ENCODE measurements at places on chromosomes 4 and X. TPM values are rescaled to one million over a fixed set of nuclear protein-coding genes. Genes with fewer than 3 reads are reported as not detected.

DNA sequence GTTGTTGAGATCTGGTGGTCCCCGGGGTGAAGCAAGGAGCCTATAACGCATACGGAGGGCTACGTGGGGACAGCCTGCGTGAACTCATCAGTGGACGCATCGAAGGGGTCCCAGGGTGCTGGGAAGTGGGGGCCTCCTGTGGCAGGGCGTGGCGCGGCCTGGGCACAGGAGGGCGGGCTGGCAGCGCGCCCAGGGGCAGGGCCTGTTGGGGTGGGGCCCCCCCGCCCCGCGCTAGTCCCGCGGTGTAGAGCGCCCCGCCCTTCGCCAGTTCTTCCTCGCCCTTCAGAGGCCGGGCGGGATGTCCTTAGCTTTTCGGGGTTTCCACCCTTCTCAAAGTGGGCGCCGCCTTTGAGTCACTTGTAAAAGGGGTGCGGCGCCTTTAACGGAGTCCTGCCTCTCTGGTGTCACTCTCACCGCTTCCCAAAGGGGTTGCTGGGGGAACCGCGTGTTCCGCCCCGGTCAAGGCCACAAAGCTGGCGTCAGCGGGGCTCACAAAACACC is 632 bp downstream of the PLP2 start:
- DNase-seq, result peak; percentile 89
- no peaks in the 10 kb centered on the region for H3K27me3 ChIP-seq
- peak overlapping the region; percentile 91 for H3K27ac ChIP-seq
- peaks cover 26% of the 10 kb centered on the region for H3K36me3 ChIP-seq
- peaks cover 24% of the 10 kb centered on the region for H3K4me1 ChIP-seq
- H3K4me3 ChIP-seq, result peak overlapping the region; percentile 90

DNA sequence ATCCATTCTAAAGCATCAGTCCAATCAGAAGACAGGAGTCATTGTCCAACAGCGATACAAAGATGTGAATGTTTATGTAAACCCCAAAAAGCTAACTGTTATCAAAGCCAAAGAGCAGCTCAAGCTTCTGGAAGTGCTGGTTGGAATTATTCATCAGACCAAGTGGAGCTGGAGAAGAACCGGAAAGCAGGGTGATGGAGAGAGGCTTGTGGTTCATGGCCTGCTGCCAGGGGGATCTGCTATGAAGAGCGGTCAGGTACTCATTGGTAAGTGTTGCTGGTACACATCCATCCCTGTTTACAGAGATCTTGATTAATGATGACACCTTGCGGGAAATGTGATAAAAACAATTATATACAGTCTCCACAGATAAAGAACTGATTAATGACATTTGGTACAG is 11.0 kb downstream of the INTU start:
- no peak overlapping the region for H3K27ac ChIP-seq
- no peaks in the 10 kb centered on the region for H3K4me1 ChIP-seq
- no peaks in the 10 kb centered on the region for H3K36me3 ChIP-seq
- no peak for DNase-seq
- H3K4me3 ChIP-seq, result no peak overlapping the region

DNA sequence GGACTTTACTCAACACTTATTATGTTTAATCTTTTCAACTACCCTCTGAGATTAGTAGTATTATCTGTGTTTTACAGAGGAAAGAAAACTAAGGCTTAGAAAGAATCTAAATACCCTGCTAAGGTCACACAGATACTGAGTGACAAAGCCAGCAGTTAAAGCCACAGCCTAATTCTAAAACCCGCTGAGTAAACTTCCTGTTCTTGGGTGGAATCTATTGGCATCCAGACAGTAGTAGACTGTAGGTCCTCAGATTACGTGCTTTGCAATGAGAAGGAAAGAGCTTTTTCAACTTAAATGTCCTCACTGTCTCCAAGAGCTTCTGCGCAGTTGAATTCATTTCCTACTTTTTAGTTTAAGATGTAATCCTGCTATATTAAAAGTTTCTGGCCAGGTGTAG is 126.0 kb downstream of the TENM3 start:
- no peaks in the 10 kb centered on the region for H3K4me1 ChIP-seq
- no peaks in the 10 kb centered on the region for H3K36me3 ChIP-seq
- no peak overlapping the region for H3K27ac ChIP-seq

Gene RIPPLY1
- not detected for total RNA-seq

Gene SPATA18
- total RNA-seq, result 0.07 TPM

All from activated CD4-positive, alpha-beta T cell treated with anti-CD3 and anti-CD28 coated beads, Interleukin-2, amount 10 ng/mL, durations not matched to agents 24 days and 14 days (primary cell).